ENCODE measurements at places on chromosomes 7 and 10.

DNA sequence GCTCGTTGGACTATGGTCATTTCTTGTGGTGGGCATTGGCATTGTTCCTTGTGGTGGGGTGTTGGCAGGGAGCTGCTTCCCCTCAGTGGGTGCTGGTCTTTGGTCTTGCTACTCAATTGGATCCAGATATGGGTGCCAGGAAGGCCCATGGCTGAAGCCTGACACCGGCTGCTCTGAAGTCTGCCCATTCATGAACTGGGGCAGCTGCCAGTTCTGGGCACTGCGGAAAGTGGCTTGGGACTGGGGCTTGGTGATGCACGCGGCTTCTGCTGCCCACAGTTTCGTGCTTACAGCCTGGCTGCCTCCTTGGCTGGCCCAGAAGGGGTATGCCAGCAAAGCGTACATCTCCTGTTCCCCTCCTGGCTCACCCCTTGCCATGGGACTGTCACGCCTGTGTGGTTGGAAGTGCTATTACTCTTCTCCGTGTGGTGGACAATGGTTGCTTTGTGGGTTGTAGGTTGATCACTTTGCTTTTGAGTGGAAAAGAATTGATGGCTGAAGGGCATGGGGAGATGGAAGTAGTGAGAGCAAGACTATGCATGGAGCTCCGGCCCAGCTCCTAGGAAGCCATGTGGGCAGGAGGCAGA lies 54.7 kb downstream of the ADAMTS14 start:
- DNase-seq = no peak

DNA sequence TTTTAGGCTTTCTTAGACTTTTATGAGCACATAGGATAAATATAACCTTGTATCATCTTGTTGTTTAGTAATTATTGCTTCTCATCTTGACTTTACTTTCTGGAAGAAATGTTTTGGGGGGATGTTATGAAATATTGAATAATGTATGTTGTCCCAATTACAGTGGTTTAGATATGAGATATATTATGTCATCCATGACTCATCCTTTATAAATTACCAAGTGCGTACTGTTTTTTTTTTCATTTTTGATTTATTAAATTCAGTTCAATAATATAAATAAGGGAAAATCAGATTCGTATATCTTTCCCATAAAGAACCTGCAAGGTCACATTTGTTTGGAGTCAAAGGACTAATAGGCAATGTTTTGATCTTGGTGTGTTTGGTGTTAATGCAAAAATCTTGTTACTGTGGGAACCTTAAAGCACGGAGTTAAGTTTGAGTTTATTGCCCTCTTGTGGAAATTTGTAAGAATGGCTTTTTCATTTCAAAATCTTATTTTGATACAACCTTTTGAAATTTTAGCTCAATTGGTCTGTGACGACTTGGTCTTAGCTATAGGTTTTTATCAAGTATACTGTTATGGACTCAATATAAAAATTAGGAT lies 108.6 kb downstream of the SRI start:
- DNase-seq = peak; percentile 41

GRCh38 chr10:102072673-102073527 lies 7.8 kb downstream of the HPS6 start:
- DNase-seq = peak; percentile 66

DNA sequence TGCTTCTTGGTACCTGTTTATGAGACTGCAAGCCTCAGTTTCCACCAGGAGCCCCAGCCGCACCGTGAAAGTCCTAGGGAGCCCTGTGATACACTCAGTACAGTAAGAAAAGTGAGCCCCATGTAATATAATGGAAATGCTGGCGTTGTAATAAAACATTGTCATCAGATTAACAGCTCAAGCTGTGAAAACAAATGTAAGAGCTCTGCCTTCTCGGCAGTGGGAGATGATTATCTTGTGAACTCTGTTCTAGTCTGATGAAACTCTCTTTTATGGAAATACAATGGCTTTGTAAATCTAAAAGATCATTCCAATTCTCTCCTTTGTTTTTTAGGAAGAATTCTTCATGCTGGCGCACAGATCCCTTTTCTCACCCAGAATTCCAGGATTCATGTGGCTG lies 299.9 kb downstream of the ABCA13 start:
- DNase-seq = no peak

DNA sequence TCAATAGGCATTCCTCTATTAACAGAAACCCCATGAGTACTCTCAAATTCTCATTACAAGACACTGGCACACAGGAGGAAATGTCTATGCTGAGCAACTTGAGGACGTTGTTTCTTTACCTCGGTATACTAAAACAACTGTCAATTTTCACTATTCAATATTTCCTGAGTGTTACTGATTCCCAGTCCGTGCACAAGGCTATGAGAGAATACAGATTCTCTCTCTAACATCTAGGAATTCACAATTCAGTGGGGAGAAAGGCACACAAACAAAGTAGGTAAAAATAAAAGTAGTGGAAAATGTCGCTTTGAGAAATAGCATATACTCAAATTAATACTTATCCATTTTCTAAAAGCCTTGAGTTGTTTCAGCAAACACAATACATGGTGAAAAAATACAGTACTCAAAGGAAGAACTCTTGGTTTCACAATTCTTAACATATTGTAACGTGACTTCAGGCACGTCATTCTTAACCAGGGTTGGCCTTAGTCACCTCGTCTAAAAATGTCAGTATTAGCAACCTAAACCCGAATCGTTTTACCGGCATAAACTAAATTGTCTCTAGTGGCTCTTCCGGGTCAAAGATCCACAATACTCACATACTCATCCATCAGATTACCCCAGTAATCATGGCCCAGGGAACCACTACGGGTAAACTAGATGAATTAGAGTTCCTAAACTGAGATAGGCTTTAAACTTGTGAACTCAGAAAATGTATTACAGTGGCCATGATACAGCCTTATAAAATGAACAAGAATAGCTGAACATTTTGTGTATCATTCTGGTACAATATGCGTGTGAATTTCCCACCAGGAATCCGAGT lies 1.5 kb downstream of the IPMK start:
- no peak for DNase-seq

DNA sequence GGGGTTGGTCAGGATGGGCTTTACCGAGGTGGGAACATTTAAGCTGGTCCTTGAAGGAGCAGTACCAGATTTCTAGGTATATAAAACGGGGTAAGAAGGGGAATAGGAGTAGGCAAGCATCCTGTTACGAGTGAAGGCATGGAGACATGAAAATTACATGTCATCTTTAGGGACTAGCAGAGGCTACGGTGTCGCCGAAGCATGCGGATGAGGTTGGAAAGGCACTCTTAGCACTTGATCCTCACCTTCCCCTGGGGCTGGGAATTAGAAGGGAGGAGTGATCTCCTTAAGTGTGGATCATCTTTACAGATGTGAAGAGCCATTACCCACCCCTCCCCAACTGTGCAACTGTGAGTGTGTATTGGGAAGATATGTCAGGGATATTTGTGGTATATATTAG lies 13.8 kb upstream of the ZRANB1 start:
- DNase-seq = no peak

Measured in fibroblast of the conjunctiva (primary cell).